ENCODE measurements at places on chromosomes 2 and 18.

DNA sequence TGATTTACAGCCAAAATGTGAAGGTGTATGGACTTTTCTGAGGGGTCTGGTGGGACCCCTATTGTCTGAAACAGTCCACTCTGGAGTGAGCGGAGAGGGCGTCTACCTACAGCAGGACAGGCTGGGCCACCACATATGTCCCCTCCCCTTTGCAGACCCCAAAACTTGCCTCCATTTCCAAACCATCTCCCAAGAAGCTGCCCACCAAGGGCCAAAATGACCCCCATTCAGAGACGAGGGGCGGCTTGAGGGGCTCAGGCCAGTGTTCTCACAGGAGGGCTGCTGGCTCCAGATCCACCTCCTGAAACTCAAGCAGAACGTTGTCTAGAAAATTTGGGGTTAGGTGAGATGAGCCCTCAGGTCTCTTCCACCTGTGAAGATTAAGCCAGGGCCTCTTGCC, 161.1 kb upstream of the SALL3 start:
- no peak for DNase-seq

DNA sequence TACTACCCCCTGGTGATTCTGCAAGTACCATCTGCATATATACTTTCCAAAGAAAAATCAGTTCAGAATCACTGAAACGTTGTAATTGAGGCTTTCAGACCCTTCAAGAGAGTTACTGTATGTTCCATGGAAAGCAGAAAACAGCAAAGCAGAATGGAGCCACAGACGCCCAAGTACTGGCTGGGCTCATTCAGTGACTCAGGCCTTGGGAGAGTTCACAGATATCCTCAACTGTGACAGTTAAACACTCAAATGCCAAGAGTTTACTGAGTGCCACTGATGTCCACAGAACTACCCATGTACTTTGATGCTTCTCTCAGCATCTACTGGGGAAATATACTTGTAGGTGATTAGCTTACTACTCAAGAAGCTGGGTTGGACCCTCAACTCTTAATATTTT, 303.4 kb downstream of the TCF4 start:
- no peak for DNase-seq

GRCh38 chr2:197216361-197216979, 94.1 kb downstream of the ANKRD44 start:
- DNase-seq: no peak

GRCh38 chr2:857937-858336, 92.7 kb upstream of the SNTG2 start:
- DNase-seq: no peak

DNA sequence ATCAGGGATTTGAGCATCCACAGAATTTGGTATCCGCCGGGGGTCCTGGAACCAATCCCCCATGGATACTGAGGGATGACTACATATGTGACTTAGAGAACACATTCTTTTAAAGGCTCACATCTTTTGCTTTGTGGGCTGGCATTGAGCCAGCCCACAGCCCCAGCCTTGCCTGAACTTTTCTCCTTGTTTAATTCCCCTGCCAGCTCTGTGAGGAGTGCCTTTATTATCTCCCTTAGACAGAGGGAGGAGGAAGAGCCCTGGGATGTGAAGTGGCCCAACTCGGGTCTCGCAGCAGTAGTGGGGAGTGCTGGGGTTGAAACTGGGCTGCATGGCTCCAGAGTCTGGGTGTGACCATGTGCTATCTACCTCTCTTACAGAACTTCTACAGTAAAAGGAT, 7.6 kb downstream of the TTC39C start:
- no peak for DNase-seq

GRCh38 chr2:75071766-75072165, 113.3 kb downstream of the POLE4 start:
- no peak for DNase-seq

Measured in iPS DF 19.7 (cell line).